Colonic mucosa (tissue), 4 donors: ENCODE measurements at places on chromosomes 7 and 10.

DNA sequence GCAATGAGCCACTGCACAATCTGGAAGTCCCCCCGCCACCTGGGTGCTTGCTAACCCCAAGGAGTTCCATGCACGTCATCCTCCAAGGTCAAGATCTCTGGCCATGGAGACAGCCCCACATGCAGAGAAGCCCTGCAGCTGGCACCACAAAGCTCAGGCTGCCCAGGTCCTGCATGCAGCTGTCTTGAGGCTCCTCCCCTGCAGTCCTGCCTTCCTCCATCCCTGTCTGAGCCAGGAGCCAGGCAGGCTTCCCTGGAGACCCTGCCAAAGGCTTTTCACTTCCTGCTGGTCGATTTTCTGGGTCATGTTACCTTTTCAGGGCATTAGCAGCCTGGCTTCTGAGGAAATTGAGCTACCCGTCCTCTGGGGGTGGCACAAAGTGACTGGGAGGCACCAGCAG, 12.5 kb upstream of the TMEM72 start:
- DNase-seq, result no peak

- DNase-seq, result no peak
Measured at GRCh38 chr10:73810358-73810734, 1.1 kb downstream of the NDST2 start.

- DNase-seq, result no peak
Measured at GRCh38 chr10:944034-944831, 12.7 kb upstream of the LARP4B start.

- no peak for DNase-seq
Measured at GRCh38 chr7:113491305-113491704, 373.0 kb upstream of the SMIM30 start.

DNA sequence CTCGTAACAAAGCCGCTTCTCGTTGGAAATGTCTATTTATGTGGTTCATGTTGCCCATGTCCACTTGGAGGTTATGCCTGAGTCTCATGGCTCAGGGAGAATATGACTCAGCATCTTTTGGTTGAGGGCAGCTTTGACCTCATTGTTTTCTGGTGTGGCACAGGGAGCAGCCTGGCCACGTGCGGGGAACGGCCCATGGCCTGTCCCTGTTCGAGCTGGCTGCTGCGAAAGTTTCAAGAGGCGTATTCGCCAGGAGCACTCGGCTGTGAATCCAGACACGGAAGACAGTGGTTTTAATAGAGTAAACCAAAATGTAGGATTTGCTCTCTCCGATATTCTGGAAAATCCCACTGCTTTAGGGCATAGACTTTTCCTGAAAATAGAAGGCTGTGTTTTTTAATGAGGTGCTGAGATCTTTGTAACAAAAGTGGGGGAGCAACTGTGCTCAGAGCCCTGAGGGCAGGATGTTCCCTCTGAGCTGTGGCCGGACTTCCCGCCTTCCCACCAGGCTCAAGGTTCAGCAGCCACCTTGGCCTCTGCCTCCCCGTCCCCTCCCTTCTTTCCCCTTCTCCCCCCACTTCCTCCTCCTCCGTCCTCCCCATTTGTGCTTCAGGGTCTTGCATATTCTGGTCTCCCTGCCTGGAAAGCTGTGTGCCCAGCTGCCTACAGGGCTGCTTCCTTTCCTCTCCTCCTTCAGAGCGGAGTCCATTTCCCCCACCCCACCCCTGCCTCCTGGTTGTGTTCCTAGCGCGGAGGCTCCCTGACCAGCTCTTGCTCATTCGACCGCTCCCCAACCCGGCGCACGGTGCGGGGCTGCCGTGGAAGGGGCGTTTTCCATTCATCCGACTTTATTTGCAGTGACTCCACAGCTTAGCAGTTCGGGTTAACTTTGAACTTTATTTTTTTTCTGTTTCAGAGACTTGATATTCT, 642.0 kb downstream of the SDK1 start:
- peak; percentile 29 for DNase-seq

- DNase-seq, result peak; percentile 8
Measured at GRCh38 chr10:46247808-46248569, 38.8 kb upstream of the ANTXRL start.

- DNase-seq, result no peak
Measured at GRCh38 chr10:127527891-127528290, 21.2 kb upstream of the NPS start.

DNA sequence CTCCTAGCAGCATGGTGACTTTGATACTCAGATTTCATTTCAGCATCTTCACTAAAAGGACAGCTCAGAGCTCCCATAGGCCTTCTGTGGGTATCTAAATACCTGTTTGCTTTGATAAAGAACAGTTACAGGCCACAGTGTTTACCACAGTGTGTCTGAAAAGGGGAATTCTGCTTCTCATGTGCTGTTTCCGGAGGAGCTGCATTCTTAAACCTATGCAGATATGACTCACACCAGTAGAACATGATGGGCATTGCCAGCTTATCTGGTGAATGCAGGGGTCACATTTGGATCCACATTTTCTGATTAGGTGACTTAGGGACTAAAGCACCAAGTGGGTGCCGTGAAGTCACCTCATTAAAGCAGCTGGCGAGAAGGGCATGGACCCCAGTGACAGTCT, 52.6 kb downstream of the TRRAP start:
- DNase-seq, result no peak

- no peak for DNase-seq
Measured at GRCh38 chr7:137791930-137792329, 54.8 kb downstream of the DGKI start.

GRCh38 chr10:98169379-98169778, 34.9 kb downstream of the R3HCC1L start:
- DNase-seq, result no peak

- DNase-seq, result no peak
Measured at GRCh38 chr10:112203328-112204076, 19.9 kb upstream of the GPAM start.
